ENCODE measurements at places on chromosomes 16 and 17.

GRCh38 chr17:74833501-74834377 lies 25.9 kb downstream of the GRIN2C start:
- DNase-seq, result peak; percentile 62

DNA sequence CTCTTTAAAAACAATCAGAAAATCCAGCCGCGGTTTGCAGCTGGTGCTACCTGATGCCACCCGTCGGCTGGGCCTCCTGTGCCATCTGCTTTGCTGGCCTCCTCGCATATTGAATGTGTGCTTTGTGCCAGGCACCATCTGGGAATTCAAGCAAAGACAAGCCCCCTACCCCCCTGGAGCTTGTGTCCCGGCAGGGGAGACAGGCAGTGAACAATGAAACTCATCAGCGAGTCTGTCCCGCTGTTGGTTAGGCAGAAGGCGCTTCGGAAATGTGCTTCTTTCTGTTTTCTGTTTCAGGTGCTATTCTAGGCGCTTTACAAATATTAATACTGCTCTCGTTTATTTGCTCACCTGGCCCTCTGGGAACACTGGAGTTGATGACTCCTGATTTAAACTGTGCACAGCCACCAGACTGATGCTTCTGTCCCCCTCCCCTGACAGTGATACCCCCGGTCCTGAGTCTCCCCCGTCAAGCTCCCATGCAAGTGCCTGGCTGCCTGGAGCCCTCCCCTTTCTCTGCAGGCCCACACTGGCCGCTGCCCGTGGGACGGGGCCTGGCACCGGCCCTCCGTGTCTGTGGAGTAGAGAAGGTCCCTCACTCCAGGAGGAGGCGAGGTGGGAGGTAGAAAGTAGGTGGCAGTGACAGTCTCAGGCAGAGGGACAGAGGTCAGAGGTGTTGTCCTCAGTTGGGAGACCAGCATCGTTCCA lies 126.1 kb upstream of the PLCG2 start:
- DNase-seq, result no peak

DNA sequence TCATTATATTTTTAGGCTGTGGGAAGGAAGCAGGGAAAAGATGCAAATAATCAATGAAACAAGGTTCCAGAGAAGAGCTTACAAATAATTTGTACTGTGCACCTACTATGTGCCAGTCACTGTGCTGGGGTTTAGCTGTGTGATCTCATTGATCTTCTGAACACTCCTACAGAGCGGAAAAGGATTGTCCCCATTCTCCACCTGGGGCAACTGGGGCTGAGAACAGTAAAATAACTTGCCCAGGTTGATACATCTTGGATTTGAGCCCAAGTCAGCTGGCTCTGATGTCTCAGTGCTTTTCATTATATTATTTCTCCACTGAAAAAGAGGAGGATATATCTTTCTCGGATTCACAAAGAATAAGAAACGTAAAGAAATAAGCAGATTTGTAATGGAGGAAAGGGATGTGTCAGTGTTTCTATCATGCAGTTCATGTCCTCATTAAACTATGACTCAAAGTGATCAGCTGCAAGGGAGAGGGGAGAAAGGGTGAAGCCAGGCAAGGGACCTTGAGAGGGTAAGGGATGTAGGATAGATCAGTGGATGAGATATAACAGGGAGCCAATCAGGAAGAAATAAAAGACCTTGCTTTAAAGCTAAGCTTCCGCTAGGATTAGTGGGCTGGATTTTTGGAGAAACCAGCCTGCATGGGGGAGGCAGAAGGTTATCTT lies 143.6 kb upstream of the NOL11 start:
- no peak for DNase-seq

DNA sequence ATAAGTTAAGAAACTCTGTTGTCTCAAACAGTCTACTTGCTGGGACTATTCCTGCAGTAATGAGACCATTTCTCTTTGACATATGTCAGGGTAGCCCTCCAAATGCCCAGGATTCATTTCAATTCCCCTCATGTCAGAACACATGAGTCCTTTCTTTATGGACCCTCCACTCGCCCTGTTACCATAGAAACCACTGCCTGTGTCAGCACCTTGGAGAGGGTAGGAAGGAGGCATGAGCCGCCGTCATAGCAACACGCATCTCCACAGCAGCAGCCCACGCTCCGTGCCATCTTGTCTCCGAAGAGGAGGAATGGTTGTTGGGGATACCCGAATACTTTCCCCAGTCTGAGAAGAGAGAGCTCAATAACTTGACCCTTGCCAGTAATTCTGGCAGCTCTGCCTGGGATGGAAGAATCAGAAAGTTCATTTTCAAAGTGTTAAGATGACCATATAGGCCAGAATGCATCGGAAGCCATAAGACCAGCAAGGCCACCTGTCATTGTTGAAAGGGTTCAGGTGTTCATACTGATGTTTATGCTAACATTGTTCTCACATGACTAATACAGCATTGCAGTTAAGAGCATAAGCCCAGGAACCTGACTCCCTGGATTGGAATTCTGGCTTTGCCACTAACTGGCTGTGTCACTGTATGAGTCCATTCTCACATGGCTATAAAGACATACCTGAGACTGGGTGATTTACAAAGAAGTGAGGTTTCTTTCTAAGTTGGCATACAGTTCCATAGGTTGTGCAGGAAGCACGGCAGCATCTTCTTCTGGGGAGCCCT lies 141.3 kb downstream of the ABCC12 start:
- no peak for DNase-seq

- no peak for DNase-seq
Observed at GRCh38 chr16:86080131-86080875, 181.3 kb downstream of the IRF8 start.

GRCh38 chr16:87150681-87151280 lies 166.4 kb downstream of the C16orf95 start:
- DNase-seq, result no peak

GRCh38 chr16:24152826-24153225 lies 103.3 kb upstream of the CACNG3 start:
- no peak for DNase-seq

GRCh38 chr16:73473713-73474112 lies 425.8 kb upstream of the ZFHX3 start:
- no peak for DNase-seq

DNA sequence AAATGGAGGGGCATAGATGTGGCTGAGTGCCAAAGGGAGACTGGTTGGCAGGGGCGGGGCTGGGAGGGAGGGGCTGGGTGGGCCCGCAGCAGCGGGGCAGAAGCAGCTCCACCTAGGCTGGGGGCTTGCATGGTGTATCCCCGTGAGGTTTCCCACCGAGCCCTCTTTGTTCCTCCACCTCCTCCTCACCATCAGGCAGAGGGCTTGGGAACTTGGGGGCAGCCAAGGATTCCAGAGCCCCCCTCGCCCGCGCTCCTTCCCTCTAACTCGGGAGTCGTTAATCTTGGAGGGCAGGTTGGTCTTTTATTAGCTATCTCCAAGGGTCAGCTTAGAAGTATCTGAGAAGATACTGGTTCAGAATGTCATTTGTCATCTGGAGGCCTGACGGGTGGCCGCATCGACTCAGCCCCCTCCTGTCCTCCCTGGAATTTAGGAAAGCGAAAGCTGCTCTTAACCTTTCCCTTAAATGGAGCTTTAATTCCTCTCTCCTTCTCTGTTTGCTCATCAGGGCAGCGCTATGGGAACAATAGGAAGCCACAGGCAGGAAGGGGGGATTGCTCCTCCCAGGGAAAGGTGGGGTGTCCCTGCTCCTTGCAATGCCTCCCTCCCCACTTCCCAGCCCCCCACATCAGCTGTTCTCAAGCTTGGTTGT lies 274.3 kb upstream of the XYLT1 start:
- DNase-seq, result no peak

- DNase-seq, result no peak
Observed at GRCh38 chr17:33086878-33087277, 95.2 kb downstream of the SPACA3 start.

Data from psoas muscle (tissue), 8 donors.